ENCODE measurements at places on chromosomes 6 and 20.

GRCh38 chr6:8242885-8243284 is 140.5 kb upstream of the EEF1E1 start:
- DNase-seq, result no peak

- DNase-seq, result no peak
Measured at GRCh38 chr6:106773522-106773921, 144.1 kb downstream of the QRSL1 start.

GRCh38 chr6:63792736-63793464 is 157.3 kb downstream of the PHF3 start:
- no peak for DNase-seq

GRCh38 chr6:118704915-118705314 is 53.5 kb upstream of the CEP85L start:
- DNase-seq, result no peak

GRCh38 chr6:149995971-149996370 is 29.4 kb downstream of the RAET1L start:
- DNase-seq, result no peak

- DNase-seq, result no peak
Measured at GRCh38 chr20:52971498-52972189, 514 bp upstream of the TSHZ2 start.

GRCh38 chr6:157198425-157199279 is 124.7 kb downstream of the TMEM242 start:
- no peak for DNase-seq

DNA sequence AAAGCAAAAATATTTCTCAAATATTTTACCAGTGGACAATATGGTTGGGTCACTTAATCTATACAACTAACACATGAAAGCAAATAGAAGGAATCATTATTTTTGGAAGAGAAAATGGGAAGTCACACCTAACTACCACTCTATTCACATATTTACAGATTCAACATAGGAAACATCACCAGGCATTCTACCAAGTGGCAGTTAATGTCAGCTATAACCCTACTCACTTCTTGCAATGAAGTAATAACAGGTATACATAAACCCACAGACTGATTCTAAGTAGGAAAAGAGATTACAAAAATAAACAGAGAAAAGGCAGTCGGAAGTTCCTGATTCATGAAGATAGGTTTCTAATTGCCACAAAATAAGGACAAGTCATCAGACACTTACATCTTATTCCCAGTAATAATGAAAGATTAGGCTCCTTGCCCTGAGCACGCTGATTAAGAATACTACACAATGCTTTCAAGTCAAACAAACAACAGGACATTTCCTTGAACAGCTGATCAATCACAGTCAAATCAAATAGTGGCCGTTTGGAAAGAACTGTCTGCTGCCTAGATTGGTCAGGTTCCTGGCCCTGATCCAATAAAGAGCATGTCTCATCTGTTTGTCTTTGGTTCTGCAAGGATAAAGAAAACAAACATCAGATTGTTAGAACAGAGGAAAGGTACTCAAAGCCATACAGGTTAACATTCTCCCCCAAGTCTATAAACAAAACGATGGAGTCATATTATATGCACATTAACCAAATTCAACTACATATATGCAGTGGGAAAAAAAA is 79.2 kb upstream of the PLN start:
- no peak for DNase-seq

DNA sequence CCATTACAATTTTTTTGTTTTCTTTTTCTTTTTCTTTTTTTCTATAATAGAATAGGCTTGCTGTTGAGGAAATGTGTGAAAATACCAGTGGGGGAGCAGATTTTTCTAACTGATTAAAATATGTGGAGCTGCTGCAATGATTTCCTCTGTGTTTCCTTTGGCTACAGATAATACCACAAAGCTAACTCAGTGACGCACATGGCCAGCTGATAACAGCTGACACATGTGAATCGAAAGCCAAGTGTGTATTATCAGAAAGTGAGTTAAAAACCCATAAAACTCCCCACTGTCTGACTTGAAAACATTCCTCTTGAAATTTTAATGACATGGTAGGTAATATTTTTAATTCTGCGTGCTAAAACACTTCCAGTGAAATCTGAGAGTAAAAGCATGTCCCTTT is 70.8 kb upstream of the AHI1 start:
- peak; percentile 27 for DNase-seq

GRCh38 chr6:81981812-81982211 is 229.3 kb upstream of the TENT5A start:
- no peak for DNase-seq

GRCh38 chr6:88823998-88824397 is 139.4 kb downstream of the RNGTT start:
- no peak for DNase-seq

GRCh38 chr6:38625217-38625616 is 14.5 kb downstream of the BTBD9 start:
- no peak for DNase-seq

DNA sequence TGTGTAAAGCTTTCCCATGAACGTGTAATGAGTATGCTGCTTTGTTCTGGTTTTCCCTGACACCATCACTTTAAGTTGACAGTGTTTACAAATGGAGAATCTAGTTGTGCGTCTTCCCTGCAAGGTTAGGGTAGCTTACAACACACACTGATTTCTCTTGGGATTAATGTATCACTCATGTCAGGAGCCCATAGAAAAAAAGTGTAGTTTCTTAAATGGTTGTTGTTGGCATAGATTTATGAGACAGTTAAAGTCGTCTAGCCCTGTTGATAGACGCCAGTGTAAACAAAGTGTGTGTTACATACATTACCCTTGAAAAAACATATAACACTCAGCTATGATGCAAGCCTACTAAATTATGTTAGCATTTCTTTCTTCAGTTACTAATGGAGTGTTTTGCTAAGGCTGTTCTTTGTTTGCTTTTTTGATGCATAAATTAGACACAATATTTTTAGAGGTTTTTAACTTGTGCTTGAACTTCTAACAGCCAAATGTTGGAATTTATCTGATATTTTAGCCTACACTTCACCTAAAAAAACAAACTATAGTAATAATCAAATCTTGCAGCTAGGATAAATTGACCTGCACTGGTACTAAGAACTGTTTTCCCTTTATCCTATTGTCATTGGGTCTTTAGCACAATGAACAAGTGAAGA is 88.6 kb downstream of the RNF217 start:
- no peak for DNase-seq

DNA sequence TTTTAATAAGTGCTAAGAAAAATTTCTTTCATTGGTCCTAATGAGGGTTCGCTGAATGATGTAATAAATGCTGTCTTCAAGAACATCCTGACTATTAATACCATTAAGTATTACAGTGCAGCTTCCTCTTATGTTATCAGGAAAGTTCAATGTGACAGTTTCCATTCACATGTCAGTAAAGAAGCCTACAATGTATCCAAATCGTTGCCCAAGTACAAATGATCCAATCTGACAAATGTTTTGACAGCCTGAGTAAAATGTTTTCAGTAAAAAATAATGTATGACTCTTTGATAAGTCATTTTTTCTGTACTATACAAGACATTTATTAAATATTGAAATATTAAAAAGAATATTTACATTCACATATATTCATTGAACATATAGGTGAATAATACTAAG is 496.1 kb upstream of the MANEA start:
- no peak for DNase-seq
